Colonic mucosa (tissue), 4 donors: ENCODE measurements at places on chromosomes 5 and 9.

DNA sequence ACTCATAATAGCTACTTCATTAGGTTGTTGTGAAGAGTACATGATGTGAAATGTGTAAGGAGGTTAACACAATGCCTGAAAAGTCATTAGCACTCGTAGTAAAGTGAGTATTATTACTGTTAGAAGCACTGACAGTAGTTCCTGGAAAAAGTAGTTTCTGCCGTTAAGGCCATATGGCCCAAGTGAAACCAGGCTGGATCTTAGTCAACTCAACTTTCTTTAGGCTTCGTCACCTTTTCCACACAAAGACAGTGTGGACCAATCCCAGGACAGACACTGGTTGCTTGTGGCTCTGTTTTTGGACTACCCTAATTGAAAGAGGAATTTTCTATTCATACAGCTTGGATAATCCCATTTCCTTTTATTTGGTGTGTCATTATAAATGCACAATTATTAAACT is 29.4 kb upstream of the CKMT2 start:
- H3K27ac ChIP-seq = no peak overlapping the region
- no peak for DNase-seq
- no peaks in the 10 kb centered on the region for H3K36me3 ChIP-seq
- no peaks in the 10 kb centered on the region for H3K27me3 ChIP-seq

- no peaks in the 10 kb centered on the region for H3K27me3 ChIP-seq
- peak overlapping the region; percentile 66 for H3K27ac ChIP-seq
- peak; percentile 31 for DNase-seq
- no peaks in the 10 kb centered on the region for H3K36me3 ChIP-seq
- H3K4me1 ChIP-seq = peaks cover 4% of the 10 kb centered on the region
These were observed 91.2 kb upstream of the CHD1 start for GRCh38 chr5:99019812-99020697.

DNA sequence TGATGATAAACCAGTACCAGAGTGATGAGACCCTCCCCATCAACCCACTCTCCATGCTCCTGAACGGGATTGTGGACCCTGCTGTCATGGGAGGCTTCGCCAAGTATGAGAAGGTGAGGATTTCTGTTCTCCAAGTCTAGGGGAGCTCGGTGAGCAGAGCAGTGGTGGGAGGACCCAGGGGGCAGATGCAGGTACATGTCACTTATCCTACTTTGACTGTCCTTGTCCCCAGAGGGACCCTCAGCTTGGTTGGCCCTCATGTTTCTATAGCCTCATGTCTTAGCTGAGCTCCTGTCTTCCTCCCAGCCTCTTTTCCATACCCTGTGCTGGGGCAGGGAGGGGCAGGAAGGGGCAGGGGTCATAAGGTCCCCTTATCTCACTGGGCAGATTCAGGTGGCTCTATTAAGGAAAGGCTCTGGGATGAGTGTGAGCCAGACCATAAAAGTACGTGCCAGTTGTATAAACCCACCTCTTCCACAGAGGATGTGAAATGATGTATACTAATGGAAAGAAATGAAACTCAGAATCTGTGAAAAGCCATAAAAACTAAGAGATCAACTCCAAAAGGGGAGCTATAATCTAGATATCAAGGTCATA is 38.0 kb upstream of the FOXI1 start:
- H3K27ac ChIP-seq = no peak overlapping the region
- H3K4me3 ChIP-seq = no peak overlapping the region
- no peaks in the 10 kb centered on the region for H3K36me3 ChIP-seq
- H3K27me3 ChIP-seq = no peaks in the 10 kb centered on the region

- H3K4me1 ChIP-seq = no peaks in the 10 kb centered on the region
- H3K4me3 ChIP-seq = no peak overlapping the region
- no peak overlapping the region for H3K27ac ChIP-seq
- H3K36me3 ChIP-seq = no peaks in the 10 kb centered on the region
- no peak for DNase-seq
These were observed 438.2 kb downstream of the ARHGEF28 start for GRCh38 chr5:74064225-74064624.

GRCh38 chr5:124494540-124495116 is 251.8 kb downstream of the ZNF608 start:
- no peak for DNase-seq
- H3K4me1 ChIP-seq = no peaks in the 10 kb centered on the region
- H3K27me3 ChIP-seq = no peaks in the 10 kb centered on the region
- no peak overlapping the region for H3K4me3 ChIP-seq

DNA sequence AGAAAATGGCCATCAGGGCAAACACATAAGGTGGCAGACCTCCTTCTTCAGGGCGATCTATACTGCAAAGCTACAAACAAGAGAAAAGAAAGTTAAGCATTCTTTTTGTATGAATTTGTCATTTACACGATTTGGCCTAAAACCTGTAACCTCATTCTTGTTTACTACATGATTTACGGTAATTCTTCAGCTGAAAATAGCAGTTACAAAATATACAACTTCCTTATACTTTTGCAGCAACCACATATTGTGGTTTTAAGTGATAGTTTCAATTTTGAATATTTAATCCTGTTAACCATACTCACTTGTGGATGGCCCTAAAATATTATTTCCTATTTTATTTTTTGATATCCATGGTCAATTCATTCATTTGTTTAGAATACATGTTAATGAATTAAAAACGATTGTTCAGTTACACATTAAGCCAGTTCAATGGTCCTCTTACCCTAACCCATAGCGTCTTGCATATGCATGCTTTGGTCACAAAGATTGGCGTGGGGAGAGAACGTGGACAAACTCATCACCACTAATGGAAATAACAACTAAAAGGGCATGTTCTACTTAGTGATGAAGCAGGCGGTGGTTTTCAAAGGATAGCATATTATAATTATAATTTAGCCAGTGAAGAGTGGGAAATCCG is 16.6 kb downstream of the TUT7 start:
- H3K36me3 ChIP-seq = peaks cover 4% of the 10 kb centered on the region
- no peak overlapping the region for H3K27ac ChIP-seq
- H3K27me3 ChIP-seq = no peaks in the 10 kb centered on the region
- H3K4me3 ChIP-seq = no peak overlapping the region

- DNase-seq = no peak
- H3K27me3 ChIP-seq = no peaks in the 10 kb centered on the region
- H3K27ac ChIP-seq = no peak overlapping the region
These were observed 16.1 kb downstream of the ZNF608 start for GRCh38 chr5:124730381-124730780.

GRCh38 chr5:58204966-58205365 is 254.9 kb downstream of the PLK2 start:
- no peak overlapping the region for H3K4me3 ChIP-seq
- no peak overlapping the region for H3K27ac ChIP-seq
- H3K36me3 ChIP-seq = no peaks in the 10 kb centered on the region

DNA sequence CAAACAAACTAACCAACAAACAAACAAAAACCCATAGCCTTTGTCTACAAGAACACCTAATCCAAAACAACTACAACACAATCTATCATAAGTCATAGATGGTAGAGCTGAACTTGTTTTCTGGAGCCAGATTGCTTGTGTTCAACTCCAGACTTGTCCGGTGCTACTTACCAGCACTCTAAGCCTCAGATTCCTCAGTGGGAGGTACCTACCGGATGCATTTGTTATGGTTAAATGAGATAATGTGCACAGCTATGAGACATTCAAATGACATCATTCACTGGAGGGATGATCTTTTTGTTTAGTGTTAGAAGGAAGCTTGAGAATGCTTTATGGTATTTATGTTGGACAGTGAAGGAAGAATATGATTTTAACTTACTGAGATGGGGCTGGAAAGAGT is 592.9 kb upstream of the C9orf72 start:
- no peak overlapping the region for H3K4me3 ChIP-seq
- no peaks in the 10 kb centered on the region for H3K36me3 ChIP-seq
- no peak overlapping the region for H3K27ac ChIP-seq
- H3K27me3 ChIP-seq = no peaks in the 10 kb centered on the region

- H3K27me3 ChIP-seq = no peaks in the 10 kb centered on the region
- DNase-seq = no peak
- H3K4me3 ChIP-seq = no peak overlapping the region
- H3K27ac ChIP-seq = no peak overlapping the region
- no peaks in the 10 kb centered on the region for H3K36me3 ChIP-seq
- H3K4me1 ChIP-seq = no peaks in the 10 kb centered on the region
These were observed 108.5 kb downstream of the DOCK2 start for GRCh38 chr5:169745441-169746146.

- no peaks in the 10 kb centered on the region for H3K27me3 ChIP-seq
- H3K36me3 ChIP-seq = no peaks in the 10 kb centered on the region
- no peak overlapping the region for H3K27ac ChIP-seq
- DNase-seq = peak; percentile 48
- H3K4me3 ChIP-seq = no peak overlapping the region
These were observed 52.6 kb upstream of the ARAP3 start for GRCh38 chr5:141734501-141735229.

DNA sequence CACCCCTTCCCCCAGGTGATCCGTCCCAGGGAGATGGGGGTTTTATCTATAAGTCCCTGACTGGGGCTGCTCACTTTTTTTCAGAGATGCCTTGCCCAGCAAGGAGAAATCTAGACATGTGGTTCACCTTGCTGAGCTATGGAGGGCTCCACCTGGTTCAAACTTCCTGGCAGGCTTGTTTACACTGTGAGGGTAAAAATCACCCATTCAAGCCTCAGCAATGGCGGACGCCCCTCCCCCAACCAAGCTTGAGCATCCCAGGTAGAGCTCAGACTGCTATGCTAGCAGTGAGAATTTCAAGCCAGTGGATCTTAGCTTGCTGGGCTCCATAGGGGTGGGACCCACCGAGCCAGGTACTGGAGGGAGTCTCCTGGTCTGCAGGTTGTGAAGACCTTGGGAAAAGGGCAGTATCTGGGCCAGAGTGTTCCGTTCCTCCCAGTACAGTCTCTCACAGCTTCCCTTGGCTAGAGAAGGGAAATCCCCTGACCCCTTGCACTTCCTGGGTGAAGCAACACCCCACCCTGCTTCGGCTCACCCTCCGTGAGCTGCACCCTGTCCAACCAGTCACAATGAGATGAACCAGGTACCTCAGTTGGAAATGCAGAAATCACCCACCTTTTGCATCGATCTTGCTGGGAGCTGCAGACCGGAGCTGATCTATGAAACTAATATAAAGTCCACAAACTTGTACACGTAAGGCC is 231.7 kb downstream of the CTNND2 start:
- no peaks in the 10 kb centered on the region for H3K4me1 ChIP-seq
- no peak overlapping the region for H3K27ac ChIP-seq
- no peak overlapping the region for H3K4me3 ChIP-seq
- H3K36me3 ChIP-seq = no peaks in the 10 kb centered on the region

DNA sequence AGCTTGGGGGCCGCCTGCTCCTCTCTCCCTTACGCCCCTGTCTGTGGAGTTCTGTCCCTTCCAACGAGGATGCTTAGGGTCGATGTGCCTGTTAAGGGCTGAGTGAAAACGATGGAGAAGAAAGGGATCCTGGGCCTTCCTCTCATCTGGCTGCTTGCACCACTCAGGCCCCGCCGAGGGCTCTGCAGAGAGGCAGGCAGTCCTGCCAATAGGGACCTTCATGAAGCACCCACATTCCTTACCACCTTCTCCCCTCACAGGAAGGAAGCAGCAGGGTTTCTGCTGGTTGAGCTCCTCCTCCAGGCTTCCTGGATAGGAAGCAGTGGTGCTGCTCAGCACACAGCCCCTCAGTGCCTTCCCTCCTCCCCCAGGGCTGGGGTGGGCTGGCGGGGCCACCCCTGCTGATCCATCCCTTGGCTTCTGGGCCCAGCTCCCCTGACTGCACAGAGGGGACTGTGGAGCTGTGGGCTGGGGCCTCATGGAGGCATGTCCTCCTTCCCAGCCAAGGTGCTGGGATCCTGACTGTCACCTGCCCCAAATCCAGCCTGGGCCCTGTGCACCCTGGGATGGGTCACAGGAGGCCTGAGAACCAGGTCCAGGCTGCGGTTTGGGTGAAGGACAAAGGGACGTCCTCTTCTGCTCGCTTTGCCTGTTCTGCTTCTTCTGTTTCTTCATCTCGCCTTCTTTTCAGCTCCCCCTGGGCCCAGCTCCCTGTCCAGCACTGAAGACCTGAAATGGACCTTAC is 50.5 kb downstream of the AHRR start:
- H3K36me3 ChIP-seq = no peaks in the 10 kb centered on the region
- peaks cover 8% of the 10 kb centered on the region for H3K27me3 ChIP-seq
- H3K27ac ChIP-seq = no peak overlapping the region
- H3K4me1 ChIP-seq = no peaks in the 10 kb centered on the region
- no peak overlapping the region for H3K4me3 ChIP-seq

DNA sequence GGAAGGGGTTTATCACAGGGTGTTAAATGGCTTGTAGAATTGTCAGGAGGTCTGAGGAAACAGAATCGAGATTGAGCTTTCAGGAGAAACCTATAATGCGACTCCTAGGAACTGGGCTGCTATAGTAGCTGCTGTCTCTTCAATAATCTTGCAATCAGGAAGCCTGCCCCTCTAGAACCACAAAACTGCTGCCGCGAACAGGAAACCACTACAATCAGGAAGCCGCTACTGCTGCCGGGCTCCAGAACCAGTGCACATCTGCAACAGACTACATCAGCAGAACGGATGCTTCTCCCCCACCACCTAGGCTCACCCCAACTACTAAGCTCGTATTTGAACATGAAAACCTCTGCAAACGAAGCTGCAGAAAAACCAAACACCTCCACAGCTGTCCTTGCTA is 31.6 kb downstream of the TNFSF8 start:
- H3K27ac ChIP-seq = no peak overlapping the region
- peak; percentile 38 for DNase-seq
- H3K27me3 ChIP-seq = no peaks in the 10 kb centered on the region

- H3K27ac ChIP-seq = no peak overlapping the region
- no peaks in the 10 kb centered on the region for H3K4me1 ChIP-seq
- no peaks in the 10 kb centered on the region for H3K27me3 ChIP-seq
- H3K4me3 ChIP-seq = no peak overlapping the region
These were observed 97.7 kb upstream of the LRRTM2 start for GRCh38 chr5:138972836-138973235.

DNA sequence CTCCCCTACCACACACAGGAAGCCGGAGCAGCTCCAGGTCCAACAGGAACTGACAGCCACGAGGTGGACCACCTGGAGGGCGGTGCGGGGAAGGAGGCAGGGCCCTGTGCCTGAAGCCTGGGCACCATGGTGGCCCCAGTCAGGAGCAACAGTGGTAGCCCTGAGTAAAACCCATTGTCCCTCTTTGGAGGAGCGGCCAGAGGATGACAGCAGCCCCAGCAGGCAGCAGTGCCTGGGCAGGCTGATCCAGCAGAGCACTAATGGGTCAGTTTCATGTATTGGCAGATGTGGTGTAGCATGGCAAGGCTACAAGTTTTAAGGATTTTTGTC is 47.7 kb upstream of the GARNL3 start:
- H3K27ac ChIP-seq = no peak overlapping the region
- no peak overlapping the region for H3K4me3 ChIP-seq
- no peaks in the 10 kb centered on the region for H3K36me3 ChIP-seq
- H3K27me3 ChIP-seq = no peaks in the 10 kb centered on the region
- H3K4me1 ChIP-seq = no peaks in the 10 kb centered on the region

- H3K27me3 ChIP-seq = no peaks in the 10 kb centered on the region
- no peak for DNase-seq
- H3K36me3 ChIP-seq = no peaks in the 10 kb centered on the region
- no peak overlapping the region for H3K27ac ChIP-seq
- H3K4me1 ChIP-seq = no peaks in the 10 kb centered on the region
- H3K4me3 ChIP-seq = no peak overlapping the region
These were observed 619.9 kb downstream of the PTPRD start for GRCh38 chr9:9992936-9993335.
